Stimulated activated CD4-positive, alpha-beta T cell treated with anti-CD3 and anti-CD28 coated beads, Interleukin-2, amount 100 ng/mL, for 48 hours (primary cell): ENCODE measurements at places on chromosomes 4 and X.

- DNase-seq, result no peak
These were observed 165.1 kb downstream of the CFAP299 start for GRCh38 chr4:80500613-80501012.

DNA sequence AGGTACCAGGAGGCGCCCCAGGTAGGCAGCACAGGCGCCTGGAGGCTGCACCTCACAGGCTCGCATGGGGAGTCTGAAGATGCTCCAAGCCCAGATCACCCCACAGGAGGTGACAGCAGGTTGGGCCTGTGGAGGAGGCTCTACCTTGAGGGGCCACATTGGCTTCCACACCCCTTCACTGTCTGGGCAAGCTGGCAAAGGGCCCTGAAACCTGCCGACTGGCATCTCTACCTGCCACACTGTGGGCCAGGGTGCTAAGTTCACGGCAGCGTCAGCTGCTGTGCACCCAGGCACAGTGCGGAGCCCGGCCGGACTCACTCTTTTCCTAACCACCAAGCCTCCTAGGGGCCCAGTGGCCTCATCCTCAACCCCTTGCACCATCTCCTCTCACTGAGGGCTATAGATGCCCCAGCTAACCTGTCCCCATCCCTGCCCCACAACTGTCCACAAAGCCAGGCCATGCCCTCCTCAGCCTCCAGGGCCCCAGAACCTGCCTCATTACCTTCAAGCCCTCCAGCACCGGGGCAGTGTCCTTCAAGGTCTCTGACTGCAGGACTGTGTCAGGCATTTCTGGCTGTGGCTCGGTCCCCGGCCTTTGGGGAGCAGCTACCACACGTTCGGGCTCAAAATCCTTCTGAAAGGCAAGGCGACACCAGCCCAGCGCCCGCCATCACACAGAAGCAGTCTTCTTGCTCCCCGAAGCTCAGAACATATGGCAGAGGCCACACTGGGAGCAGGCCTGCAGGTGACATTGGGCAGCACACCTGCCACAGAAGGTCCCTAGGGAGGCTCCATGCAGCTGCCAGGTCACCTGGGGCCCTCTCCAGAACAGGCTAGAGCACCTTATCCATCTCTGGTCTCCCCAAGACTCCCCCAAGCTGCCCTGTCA, 28.8 kb downstream of the FGFR3 start:
- no peak for DNase-seq

DNA sequence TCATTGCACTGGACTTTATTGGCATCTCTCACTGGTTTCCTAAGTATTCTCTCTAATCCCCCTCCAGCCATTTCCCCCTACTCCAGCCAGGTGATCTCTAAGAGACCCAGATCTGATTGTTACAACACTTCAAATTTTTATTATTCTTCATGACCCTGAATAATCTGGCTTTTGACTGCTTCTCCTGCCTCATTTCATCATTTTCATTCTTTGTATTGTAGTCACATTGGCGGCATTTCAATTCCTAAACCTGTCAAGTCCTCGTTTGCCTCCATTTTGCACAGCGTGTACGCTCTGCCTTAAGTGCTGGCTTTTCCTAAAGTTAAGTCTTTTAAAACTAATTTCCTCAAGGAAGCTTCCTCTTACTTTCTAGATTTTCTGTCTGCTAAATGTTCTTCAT, 31.6 kb downstream of the UBE2K start:
- DNase-seq, result no peak

GRCh38 chrX:2828344-2828958, at the start of gene GYG2:
Gene GYG2, plus strand, starts transcription at chrX:2828930. Its CDS starts 1,259 bp downstream, at chrX:2830189.
- no peak for DNase-seq

GRCh38 chr4:120671538-120671937, 251.0 kb downstream of the PRDM5 start:
- no peak for DNase-seq

- no peak for DNase-seq
These were observed 36.4 kb upstream of the PLAC1 start for GRCh38 chrX:134694333-134695322.

DNA sequence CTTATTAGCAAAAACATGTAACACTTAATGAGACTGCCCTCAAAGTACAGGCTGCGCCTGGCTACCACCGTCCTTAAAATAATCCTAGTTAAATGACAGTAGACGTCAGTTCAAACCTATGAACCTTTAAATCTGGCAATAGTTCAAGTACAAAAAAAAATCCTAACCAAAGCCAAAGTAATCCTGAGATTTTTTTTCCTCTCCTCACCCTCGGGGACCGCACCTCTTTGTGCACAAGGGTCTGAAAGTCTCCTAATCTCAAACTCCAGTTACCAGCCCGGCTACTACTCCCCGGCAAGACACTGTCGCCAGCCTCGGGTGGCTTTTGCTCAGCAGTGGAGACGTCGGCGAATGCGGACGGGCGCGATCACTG, 439 bp downstream of the SEC31A start:
- no peak for DNase-seq

DNA sequence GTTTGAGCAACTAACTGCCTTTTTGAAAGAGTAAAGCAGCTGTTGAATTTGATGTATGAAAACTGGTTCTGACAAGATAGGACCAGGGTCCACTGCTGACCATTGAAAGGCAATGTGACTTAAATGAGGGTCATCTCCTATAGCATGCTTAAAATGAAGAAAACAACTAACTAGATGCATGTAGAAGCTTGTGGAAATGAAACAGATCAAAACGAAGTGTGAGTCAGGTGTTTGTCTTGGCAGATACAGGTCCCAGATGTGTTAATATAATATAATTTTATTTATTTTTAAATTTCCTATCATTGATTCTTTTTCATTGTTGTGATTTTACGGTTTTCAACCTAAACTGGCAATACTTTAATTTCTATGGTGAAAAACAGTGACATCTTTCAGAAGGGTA, 83.6 kb downstream of the ATOH1 start:
- DNase-seq, result no peak

DNA sequence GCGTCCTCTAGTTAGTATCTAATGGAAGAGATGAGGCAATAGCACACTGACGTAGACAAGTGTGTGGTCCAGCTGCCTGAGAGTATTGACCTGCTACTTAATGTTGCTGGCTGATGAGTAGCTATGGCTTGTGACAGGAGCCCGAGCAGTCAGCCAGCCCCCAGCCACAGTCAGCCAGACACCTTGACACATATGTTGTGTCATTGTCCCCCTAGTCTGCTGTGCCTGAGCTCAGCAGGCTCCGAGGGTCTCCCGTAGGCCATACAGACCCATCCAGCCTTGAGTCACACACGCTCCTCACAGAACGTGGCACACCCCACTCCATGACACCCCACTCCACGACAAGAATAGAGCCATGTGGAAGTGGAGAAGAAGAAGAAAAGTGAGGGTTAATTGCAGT, 362.1 kb downstream of the UNC5C start:
- DNase-seq, result no peak

DNA sequence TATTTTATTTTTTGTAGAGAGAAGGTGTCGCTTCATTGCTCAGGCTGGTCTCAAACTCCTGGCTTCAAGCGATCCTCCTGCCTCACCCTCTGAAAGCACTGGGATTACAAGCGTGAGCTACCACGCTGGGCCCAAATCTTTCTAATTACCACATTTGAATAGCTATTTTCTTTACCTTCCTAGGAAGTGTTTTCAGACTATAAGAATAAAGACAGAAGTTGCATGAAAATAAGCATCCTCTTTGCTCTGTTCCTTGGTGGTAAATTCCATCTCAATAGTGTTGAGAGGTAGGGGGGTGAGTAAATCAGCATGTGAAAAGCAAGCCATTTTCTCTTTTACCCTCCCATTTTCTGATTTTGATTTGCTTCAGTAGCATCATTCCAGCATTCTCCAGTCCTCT, 122.4 kb downstream of the LARP7 start:
- no peak for DNase-seq

DNA sequence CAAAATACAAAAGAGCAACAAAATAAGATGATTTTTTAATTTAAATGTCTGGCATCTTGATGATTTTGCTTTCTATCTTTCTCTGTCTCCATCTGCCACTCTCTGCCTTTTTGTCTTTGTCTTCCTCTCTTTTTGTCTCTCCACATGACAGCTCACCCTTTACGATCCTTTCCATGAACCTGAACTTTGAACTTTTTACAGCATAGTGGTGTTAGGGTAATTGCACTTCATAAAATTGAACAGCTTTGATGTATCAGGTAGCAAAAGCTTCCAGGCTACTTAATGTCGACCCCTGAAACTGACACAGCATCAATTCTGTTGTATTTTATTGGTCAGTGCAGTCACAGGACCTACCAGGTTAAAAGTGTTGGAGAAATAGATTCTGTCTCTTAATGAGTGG, 1517.0 kb downstream of the ADGRL3 start:
- no peak for DNase-seq

GRCh38 chr4:113452868-113453620, 308.5 kb downstream of the CAMK2D start:
- no peak for DNase-seq

DNA sequence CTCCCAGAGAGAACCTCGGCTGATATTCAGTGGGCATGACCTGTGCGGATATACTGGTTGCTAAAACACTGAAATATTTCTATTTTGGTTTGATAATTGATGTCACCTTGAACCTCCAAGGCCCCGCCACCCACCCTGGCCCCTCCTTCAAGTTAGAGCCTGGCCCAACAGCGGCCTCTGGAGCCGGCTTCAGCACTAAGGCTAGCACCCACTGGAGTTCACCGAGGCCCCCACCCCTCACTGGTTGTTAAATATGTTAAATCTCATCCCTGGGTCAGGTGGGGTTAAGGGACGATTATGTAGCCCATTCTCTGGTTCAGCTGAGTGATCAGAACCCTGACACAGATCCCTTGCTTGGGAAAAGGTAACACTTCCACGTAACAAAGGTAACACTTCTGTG, 24.3 kb downstream of the SEL1L3 start:
- DNase-seq, result no peak

DNA sequence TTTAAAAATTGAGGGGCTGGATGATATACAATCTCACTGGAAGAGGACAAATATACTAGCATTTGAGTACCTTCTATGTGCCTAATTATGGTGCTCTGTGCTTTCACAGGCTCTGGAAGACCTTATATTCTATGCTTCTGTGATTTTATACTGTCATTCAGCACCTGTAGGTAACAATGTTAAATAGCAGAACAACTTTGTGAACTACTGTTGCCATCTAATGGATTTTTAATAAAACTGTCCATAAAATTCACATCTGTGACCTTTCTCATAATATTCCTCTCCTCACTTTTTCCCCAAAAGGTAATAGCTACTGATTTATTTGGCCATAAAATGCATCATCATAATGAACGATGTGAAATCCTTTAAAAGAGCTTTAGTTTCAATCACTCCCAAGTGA, 21.9 kb downstream of the POU3F4 start:
- no peak for DNase-seq

- no peak for DNase-seq
These were observed 129.0 kb upstream of the MAMLD1 start for GRCh38 chrX:150234126-150234525.

GRCh38 chr4:151690164-151690870, 70.5 kb downstream of the GATB start:
- DNase-seq, result no peak

DNA sequence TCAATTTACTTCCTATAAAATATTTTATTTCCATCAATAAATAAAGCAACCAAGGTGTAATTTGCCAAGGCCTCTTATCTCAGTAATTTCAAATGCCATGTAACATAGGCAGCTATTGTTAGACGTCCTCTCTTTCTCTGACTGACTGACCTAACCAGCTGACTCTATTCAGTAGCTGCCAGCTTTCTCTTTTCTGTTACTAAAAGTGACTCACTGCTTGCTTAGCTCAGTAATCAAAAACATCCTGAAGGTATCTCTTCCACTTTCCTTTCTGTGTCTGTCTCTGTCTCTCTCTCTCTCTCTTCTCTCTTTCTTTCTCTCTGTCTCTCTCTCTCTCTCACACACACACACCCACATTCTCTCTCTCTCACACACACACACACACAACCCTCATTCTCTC, 134.2 kb downstream of the SPOCK3 start:
- no peak for DNase-seq

- no peak for DNase-seq
These were observed 229.0 kb downstream of the PABPC4L start for GRCh38 chr4:133972586-133972985.

DNA sequence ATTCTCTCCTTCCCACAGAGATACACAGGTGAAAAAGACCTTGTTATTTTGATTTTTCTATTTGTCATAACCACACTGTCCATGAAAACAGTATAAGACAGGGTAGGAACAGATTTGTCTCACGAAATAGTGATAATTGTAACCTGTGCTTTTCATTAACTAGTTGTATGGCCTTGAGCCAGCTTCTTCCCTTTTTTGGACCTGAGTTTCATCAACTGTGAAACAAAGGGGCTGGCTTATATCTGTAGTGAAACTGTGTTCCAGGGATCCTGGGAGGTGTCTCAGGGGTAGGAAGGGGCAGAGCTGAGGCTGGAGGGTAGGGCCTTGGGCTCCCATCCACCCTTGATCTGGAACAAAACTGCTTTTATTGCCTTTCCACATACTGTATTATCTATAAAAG, 50.9 kb downstream of the MED28 start:
- DNase-seq, result no peak

GRCh38 chrX:69506617-69507499, 2.7 kb downstream of the NALF2 start:
- no peak for DNase-seq

DNA sequence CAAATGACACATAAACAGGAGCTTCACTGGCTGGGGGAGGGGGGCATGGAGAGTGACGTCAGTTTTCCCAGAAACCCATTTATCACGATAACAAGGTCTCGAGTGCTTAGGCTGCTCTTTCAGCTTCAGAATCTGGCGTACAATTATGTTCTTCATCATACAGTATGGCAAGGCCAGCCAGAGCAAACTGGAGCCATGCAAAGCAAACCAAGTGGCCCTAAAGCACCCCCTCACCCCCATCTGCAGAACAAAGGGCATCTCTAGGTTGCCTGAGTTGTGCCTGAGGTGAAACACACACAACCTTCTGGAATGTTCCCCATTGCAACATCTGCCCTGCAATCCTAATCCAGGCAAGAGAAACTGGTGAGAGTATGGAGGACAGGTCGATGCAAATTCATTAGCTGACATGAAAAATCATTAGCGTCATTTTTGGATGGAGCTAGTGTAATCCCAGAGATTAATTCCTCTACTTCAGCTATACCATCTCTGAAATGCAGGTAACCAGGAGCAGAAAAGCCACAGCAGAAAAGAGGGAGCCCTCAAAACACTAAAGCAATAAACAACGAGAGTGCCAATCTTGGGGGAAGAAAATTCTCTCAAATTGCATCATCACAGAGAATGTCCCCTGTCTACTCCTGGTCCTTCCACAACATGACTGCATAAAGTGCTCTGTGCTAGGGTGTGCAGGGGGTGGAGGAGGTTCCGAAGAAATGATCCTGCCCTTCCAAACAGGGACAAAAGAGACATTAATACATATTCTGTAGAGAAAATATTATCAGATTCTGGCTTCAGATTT, 1.8 kb downstream of the SEPTIN6 start:
- peak; percentile 60 for DNase-seq

- no peak for DNase-seq
These were observed 390.7 kb downstream of the GBA3 start for GRCh38 chr4:23083391-23083790.

DNA sequence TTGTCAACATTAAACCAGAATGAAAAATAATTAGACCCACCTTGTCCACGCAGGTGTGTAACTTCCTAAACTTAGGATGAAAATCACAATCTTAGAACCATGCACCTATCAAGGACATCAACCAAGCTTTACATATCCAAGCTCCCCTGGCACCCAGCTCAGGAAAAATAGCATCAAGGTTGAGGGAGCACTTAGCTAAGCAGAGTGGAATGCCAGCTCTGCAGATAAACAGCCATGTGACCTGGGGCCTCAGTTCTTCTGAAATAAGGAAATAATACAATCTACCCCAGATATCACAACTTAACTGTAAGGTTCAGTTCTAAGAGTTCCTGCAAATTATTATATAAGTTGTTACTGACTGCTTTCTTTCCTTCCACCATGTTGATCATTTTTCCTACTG, 64.7 kb downstream of the DHX15 start:
- no peak for DNase-seq
